SK-MEL-5 (cell line): ENCODE measurements at places on chromosomes 2 and 18. TPM values are rescaled to one million over a fixed set of nuclear protein-coding genes. Genes with fewer than 3 reads are reported as not detected.

GBX2 gene
- total RNA-seq, result 1.2 TPM in 2 replicates

TRAF3IP1 gene
- 6.3 and 6.4 TPM in 2 replicates for total RNA-seq

HOXD1 gene
- 9.8 and 10.3 TPM in 2 replicates for total RNA-seq

CRIM1 gene
- 0.90 and 1.0 TPM in 2 replicates for total RNA-seq

SALL3 gene
- total RNA-seq, result not detected in 2 replicates

RAB27B gene
- 0.03 TPM in 1 of 2 replicates, not detected in the other for total RNA-seq

LAMA1 gene
- total RNA-seq, result 116 and 131 TPM in 2 replicates

CHST10 gene
- 35.5 and 36.6 TPM in 2 replicates for total RNA-seq

SP140 gene
- not detected in 2 replicates for total RNA-seq

RBM43 gene
- 4.9 and 5.8 TPM in 2 replicates for total RNA-seq

CXCR1 gene
- total RNA-seq, result not detected in 2 replicates

RNPEPL1 gene
- total RNA-seq, result 19.0 and 19.7 TPM in 2 replicates

SRSF7 gene
- 134 and 140 TPM in 2 replicates for total RNA-seq

CTAGE1 gene
- total RNA-seq, result 0.03 TPM in 1 of 2 replicates, not detected in the other

MARCO gene
- total RNA-seq, result not detected in 2 replicates

HOXD12 gene
- 0.42 TPM in 1 of 2 replicates, not detected in the other for total RNA-seq

GPR45 gene
- total RNA-seq, result 0.21 and 0.98 TPM in 2 replicates

STEAP3 gene
- total RNA-seq, result 6.0 and 8.5 TPM in 2 replicates

FBXO15 gene
- 1.0 and 1.3 TPM in 2 replicates for total RNA-seq

STON1 gene
- 2.7 and 3.7 TPM in 2 replicates for total RNA-seq

PLCD4 gene
- total RNA-seq, result 0.32 and 0.53 TPM in 2 replicates

CABYR gene
- 2.5 and 3.3 TPM in 2 replicates for total RNA-seq

ACMSD gene
- not detected in 2 replicates for total RNA-seq

OTX1 gene
- total RNA-seq, result 1.2 and 1.9 TPM in 2 replicates

SLC9A4 gene
- not detected in 2 replicates for total RNA-seq

SERPINB4 gene
- total RNA-seq, result not detected in 2 replicates

REG3G gene
- total RNA-seq, result 0.19 TPM in 1 of 2 replicates, not detected in the other

SYT4 gene
- not detected in 2 replicates for total RNA-seq

KCNJ3 gene
- total RNA-seq, result not detected in 2 replicates

TMEM17 gene
- total RNA-seq, result 8.0 and 9.3 TPM in 2 replicates

UGT1A10 gene
- not detected in 2 replicates for total RNA-seq

REEP1 gene
- 1.0 and 2.0 TPM in 2 replicates for total RNA-seq
